ENCODE measurements at places on chromosomes 5 and 9.

DNA sequence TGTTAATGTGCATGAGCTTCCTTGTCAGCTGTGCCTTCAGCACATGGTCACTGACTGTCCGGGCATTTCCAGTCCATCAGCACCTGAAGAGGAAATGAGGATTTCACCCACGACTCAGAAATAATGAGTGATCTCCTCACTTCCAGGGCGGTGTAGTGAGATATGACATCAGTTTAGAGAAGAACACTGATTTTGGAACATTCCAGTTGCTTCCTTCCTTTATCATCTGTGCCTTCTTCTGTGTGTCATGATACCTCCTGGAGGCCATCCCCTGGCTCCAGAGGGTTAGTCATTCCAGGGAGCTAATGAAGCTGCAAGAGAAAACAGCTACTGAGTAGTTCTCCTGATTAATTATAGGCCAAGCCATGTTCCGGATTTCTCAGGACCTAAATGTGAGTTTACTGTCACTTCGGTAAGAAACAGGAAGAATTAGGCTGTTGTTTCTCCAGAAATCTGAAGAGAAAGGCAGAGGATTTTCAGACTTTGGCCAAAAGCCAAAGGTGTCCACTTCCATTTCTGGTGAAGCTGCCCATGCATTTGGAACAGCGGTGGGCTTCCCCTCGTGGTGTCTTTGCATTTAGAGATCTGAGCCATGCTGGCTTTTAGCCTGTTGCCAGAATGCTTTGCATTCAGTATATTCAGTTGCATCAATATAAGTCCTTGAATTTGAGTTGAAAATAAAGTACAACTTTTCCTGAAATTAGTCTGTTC is 161.3 kb upstream of the OTULINL start:
- DNase-seq, result no peak

GRCh38 chr5:168833936-168834335 is 254.8 kb upstream of the PANK3 start:
- DNase-seq, result no peak

- no peak for DNase-seq
Measured at GRCh38 chr5:118211606-118212005, 776.7 kb downstream of the DTWD2 start.

GRCh38 chr9:114366334-114367128 is 21.3 kb downstream of the AKNA start:
- DNase-seq, result no peak

DNA sequence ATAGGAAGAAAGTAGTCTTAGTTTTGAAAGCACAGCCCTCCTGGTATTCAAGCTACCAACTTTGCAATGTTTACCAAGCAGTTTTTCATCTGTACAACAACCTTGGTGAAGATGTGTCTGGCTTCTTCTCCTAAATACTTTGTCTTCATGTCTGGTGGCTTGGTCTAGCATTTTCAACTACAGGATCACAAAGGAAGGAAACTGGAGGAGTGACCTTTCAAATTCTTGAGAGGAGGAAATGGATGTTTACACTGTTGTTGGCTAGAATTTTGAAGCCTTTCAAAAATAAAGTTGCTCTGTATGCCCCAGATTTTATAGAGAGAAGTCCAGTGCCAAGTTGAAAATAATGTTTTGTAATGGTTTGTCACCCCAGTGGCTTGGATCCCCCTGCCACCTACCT is 16.3 kb downstream of the PAM start:
- no peak for DNase-seq

DNA sequence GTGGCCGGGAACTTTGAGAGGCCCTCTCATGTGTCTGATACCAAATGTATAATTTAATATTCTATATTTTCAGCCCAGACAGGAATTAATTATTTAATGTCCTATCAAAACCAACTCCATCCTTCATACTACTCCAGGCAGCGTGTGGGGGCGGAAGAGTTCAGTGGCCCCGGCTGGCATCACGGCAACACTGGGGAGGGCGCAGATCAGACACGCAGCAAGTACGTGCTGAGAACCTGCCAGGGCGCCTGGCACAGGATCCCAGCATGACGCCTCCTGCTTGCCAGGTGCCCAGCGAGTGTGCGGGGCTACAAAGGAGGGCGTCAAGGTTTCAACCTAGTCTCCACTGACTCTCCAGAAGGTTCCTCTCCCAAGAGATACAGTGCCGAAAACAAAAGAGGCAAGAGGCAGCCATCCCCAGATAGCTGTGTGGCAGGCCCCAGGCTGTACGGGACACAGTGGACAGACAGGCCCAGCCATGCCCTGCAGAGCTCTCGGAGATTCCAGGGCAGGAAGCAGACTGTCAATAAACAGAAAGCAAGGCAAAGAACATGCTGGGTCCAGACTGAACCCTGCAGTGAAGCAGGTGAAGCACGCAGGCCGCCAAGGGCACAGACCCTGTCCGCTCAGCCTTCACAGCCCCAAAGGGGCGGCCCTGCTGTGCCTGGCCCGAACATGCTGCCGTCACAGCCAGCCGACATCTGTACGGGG is 110.3 kb downstream of the VAV2 start:
- DNase-seq, result peak; percentile 61

DNA sequence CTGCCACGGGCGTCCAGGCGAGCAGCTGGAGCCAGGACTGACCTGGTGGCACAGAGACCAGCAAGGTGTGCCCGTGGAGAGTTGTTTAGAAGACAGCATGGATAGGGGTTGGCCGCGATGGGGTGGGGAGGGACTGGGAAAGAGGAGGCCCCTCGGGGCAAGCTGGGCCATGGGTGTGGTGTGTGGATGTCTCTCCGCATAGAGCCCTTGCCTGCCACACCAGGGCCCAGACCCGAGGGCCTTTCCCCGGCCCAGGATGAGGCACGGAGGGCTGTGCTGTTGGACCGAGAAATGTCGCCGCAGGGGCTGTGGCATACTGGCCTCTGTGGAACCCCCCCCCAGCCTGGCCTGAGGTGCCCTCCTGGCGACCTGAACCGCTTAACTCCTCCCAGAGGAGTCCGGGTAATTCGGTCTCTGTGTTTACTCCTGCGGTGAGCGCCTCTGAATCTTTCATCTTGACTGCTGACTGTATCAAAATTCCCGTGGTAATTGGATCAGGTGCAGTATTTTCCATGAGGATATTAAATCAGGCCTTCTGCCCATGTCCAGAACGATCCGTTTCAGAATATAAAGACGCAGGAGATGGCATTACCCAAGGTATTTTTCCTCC is 22.5 kb upstream of the LAMC3 start:
- DNase-seq, result no peak

DNA sequence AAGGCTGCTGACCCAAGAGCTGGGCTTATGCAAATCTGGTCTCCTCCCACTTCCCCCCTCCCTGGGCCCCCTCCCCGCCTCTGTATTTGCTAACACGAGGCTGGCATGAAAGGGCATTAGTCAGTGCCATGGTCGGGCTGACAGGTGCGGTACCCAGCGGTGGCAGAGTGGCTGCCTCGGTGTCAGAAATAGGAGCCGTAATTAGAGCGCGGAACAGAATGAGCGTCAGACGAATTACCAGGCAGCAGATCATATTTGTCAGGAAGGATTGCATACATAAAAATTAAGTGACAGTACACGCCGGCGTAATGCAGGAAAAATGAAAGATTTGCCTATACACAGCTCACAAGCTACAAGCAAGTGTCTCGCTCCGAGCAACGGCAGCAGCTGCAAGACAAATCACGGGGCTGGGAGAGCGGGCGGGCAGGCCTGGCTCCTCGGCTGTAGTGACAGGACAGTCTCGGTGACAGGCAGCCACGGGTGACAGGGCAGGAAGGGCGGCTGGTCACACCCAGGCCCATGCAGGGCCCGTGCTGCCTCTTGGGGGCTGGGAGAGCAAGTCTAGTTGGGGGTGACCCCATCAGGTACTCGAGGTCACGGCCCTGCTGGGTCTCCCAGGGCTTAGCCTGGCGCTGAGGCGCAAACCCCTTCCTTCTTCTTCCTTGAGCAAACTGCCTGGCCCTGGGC is 72.4 kb downstream of the NEK6 start:
- DNase-seq, result no peak

- no peak for DNase-seq
Measured at GRCh38 chr9:133945314-133945975, 46.7 kb downstream of the VAV2 start.

GRCh38 chr5:23461576-23461975 is 45.8 kb upstream of the PRDM9 start:
- no peak for DNase-seq

DNA sequence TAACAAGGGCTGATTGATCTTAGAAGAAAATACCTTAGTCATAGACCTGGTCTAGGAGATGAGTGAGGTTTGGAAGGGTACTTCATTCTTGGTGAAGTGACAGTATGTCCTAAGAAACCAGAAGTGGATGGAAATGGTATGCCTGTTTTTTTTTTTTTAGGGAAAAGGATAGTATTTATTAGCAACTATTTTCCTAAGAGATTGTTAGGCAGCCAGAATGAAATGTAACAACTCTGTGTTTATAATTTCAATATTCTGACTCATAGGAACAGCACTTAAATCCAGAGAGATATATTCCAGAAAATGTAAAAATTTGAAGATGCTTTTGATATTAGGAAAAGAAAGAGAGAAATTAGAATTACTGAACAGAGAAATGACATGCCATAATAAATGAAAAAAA is 21.2 kb upstream of the ARL14EPL start:
- DNase-seq, result no peak

DNA sequence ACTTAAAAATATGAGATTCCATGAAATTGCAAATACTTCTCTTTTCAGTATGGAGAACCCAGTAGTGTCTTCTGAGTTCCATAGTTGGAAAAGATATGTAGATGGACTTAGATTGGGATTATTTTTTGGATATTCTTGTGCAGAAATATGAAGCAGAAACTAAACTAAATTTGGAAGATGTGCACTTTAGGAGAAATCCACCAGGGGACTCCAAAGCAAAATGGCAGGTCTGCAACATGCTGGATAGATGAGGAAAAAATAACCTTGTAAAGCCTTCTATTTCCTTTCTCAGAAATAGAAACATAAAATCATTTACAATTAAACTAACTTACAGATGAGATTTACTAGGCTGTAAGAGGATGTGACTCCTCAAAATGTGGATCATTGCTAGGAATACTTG is 49.2 kb upstream of the MINAR2 start:
- DNase-seq, result no peak

DNA sequence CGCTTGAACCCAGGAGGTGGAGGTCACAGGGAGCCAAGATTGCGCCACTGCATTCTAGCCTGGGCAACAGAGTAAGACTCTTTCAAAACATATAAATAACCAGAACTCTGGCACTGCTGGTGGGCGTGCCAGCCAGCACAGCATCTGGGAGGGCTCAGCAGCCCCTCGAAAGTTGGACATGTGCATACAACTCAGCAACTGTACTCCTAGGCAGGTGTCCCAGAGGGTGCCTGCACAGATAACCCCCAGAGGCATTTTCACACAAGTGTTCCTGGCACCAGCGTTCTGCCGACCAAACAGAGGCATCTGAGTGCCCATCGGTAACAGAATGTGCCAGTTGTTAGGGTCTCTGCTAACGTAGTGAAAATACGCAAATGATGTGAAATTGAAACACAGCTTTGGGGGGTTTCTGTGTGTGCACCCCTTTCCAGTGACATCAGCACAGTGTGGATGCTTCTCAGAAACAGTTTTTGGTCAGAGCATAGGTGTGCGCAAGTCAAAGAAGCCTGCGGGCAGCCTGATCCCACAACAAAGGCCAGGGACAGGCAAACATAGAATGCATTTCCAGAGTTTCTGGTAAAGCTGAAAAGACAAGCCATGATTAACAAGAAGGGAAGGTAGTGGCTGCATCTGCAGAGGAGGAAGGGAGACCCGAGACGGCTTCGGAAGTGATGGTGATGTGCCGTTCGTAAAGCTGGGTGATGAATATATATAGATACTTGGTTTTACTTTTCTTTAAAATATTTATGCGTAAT is 190.2 kb downstream of the CACNA1B start:
- no peak for DNase-seq

GRCh38 chr5:154141745-154142221 is 48.8 kb upstream of the GALNT10 start:
- DNase-seq, result no peak

GRCh38 chr5:104702212-104702611 is 1139.6 kb upstream of the NUDT12 start:
- no peak for DNase-seq

GRCh38 chr5:54454602-54455001 is 897 bp upstream of the HSPB3 start:
- DNase-seq, result no peak

DNA sequence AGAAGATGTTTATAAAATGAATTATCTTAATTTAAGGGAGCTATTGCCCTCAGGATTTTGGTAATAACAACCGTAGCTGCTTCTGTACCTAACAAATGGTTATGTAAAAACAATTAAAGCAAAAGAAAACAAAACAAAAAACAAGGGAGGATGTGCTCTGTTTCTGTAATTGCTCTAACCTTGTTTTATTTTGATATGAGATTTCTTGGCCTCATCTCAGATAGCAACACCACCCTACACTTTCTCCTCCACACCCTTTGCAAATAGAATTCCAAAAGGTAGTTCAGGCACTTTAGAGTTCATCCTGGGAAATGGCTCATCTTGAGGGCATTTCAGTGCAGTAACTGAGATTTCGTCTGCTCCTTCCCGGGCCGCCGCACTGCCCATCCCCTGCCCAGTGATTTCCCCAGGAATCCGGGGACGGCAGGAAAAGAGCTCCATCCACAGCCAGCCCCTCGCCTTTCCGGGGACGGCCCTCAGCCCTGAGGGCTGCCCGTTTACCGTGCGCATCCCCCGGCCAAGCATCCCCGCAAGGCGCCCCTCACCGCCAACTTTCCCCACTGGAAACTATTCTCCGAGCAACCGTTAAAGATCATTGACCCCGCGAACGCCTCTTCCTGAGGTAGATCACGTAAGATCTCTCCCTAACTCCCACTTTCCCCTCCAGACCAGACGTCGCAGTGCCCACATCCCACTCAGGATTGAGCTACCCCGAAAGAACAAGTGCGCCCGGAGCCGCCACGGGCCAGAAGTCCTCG is 1.2 kb downstream of the FNBP1 start:
- no peak for DNase-seq

- DNase-seq, result no peak
Measured at GRCh38 chr9:15469862-15470261, 40.9 kb downstream of the PSIP1 start.

- no peak for DNase-seq
Measured at GRCh38 chr9:19020886-19021455, 12.0 kb downstream of the SAXO1 start.

GRCh38 chr9:93922535-93922934 is 32.6 kb downstream of the BARX1 start:
- DNase-seq, result no peak

DNA sequence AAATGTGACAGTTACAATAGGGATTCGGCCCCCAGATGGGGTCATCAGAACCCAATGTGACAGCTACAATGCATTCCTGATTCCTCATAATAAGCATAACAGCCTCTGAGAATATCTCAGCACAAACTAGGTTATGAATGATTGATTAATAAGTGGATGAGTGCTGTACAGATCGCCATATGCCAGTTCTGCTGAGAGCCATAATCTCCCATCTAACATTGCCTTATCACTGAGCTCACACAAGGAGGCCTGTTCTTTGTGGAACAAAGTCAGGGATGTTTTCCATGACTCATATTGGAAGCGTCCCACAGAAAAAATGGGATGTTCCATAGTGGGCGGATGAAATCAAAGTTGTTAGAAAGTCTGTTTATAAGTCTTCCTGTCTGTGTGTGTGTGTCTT is 89.6 kb downstream of the KIF4B start:
- DNase-seq, result no peak

Measured in NCI-H1092 (cell line).